ENCODE measurements at places on chromosomes 7 and 10.

DNA sequence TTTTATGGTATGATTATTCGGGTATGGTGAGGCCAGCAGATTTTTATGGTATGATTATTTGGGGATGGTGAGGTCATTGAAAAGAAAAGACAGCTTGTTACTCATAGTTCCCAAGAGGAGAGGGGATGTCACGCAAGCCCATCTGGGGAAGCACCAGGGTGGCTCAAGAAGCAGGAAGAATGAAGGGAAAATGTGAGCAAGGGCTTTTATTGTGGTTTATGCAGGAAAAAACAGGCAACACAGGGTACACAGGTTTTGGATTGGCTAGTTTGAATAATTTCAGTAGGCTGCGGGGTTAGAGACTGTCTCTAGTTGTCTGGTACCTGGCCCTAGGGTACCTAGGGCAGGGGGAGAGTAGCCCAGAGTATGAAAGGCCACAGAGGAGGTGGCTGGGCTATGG is 26.8 kb upstream of the DGKI start:
- DNase-seq, result no peak

DNA sequence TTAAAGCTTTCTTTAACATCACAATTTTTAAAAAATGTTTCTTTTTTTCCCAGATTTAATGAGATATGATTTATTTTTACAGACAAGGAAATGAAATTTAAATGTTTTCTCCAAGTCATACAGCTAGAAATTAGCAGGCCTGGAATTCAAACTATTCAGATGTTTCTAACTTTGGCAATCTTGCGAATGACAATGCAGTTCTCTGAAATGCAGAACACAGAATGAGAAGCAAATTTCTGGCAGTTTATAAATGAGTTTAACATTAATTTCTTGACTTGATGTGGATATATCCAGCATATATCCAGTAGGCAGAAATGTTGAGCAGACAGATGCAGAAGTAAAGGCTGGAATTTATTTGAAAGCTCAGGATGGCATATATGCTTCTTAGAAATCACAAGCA is 227.5 kb downstream of the THSD7A start:
- no peak for DNase-seq

GRCh38 chr10:70481831-70482530 is 3.4 kb downstream of the PALD1 start:
- no peak for DNase-seq

GRCh38 chr7:96708872-96709271 is 774 bp downstream of the SEM1 start:
- DNase-seq, result peak; percentile 25

DNA sequence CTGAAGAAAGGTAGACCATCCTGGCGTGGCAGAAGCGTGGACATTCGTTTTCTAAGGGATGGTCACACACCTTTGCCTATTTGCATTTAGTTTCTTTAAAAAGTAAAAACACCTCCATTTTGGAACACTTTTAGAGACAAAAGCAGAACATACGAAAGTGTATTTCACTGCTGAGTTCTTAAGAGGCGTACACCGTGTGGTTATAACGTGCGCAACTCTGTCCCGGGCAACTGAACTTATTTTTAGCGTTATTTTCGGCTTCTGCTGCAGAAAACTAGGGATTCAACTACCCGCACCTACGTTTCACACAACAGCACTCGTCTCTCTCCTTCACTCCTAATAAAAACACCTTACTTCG is 557 bp upstream of the LSM8 start:
- DNase-seq, result peak; percentile 38

DNA sequence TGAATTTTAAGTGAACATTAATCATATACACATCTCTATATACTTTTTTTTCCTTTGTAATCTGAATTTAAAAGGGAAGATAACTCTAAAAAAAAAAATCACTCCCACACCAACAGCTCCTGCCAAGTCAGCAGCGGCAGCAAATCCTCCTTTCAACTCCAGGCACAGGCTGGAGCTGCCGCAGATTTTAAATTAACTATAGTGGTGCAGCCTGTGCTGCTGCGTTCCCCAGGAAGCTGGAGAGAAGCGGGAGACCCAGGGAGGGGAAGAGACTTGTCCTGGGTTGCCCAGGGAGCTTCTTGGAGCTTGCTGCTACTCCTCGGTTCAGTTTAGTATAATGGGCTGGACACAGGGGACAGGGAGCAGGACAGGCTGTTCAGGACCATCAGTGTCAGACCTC is 32.6 kb upstream of the HSPB1 start:
- DNase-seq, result no peak

- no peak for DNase-seq
Observed at GRCh38 chr10:132722394-132723329, 63.3 kb downstream of the NKX6-2 start.

DNA sequence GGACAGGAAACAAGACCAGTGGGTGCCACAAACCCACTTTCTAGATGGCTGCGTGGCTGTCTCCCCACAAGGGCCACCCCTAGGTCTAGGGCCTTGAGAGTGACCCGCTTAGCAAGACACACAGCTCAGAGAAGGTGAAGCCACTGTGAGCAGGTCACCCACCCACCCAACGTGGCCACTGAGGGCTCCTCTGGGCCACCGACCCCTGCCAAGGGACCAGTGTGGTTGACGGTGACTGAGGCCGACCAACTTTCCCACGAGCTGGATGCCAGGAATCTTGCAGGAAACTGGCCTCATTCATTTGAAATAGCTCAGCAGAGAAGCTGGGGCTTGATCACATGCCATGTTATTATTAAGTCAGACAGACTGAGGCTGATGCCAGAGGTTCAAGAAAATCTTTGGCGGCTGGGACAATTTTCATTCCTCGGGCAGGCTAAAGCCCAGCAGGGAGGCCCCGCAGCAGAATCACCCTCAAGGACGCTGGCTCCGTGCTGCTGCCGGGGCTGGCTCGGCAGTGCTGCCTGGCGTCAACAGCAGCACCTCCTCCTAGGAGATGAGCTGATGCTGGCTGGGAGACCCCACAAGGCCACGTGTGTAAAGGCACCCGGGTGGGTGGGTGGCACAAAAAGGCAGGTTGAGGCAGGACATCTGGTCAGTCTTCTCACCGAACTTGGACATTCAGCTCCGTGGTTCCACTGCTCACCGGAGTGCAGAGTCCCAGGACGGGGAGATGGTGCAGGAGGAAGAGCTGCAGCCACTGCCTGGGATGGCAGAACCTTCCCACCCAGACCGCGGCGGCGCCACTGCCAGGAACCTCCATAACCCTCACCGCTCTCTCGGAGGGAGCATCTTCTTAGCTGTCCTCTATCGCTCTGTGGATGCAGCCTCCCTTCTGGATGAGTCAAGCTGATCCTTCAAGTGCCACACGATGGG is 57.8 kb downstream of the ZRANB1 start:
- no peak for DNase-seq

DNA sequence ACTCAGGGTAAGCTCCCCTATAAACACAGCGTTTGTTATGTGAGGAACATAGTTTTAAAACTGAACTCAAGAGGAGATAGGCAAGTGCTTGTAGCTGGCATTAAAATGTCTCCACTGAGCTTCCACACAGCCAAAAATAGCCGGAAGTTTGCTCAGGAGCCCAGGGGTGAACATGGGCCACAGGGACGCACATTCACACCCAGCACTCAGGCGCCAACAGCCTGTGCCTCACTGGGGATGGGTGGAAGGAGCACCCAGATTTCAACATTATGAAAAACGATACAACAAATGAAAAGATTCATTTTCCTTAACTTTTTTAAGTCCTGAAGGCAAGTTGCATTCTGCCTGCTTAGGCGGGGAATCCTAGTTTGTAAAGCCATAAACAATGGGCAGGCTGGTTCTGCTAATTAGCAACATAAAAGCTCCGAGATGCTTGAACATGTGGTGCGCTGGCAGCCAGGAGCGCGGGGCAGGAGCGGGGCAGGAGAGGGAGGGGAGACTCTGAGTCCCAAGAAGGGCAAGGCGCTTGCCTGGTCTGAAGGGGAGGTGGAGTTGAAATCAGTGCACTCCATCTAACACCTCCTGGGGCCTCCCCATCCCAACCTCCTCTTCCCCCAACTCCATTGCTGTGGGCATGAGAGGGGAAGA is 235.9 kb downstream of the COBL start:
- DNase-seq, result no peak

DNA sequence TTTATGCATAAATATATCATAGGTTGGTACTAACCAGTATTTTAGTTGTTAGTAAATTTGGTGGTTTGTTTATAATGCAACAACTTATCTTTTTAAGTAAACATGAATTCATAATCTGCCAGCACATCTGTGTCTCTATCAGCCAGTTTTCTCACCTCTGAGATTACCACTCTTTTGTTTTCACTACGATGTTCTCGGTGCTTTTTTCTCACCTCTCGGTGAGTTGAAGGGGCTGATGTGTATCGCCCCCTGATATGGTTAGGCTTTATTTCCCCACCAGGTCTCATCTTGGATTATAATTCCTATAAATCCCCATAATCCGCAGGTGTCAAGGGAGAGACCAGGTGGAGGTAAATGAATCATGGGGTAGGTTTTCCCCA is 114.1 kb downstream of the CAMK1D start:
- DNase-seq, result no peak

- DNase-seq, result no peak
Observed at GRCh38 chr7:44063547-44063893, 1.8 kb downstream of the PGAM2 start.

DNA sequence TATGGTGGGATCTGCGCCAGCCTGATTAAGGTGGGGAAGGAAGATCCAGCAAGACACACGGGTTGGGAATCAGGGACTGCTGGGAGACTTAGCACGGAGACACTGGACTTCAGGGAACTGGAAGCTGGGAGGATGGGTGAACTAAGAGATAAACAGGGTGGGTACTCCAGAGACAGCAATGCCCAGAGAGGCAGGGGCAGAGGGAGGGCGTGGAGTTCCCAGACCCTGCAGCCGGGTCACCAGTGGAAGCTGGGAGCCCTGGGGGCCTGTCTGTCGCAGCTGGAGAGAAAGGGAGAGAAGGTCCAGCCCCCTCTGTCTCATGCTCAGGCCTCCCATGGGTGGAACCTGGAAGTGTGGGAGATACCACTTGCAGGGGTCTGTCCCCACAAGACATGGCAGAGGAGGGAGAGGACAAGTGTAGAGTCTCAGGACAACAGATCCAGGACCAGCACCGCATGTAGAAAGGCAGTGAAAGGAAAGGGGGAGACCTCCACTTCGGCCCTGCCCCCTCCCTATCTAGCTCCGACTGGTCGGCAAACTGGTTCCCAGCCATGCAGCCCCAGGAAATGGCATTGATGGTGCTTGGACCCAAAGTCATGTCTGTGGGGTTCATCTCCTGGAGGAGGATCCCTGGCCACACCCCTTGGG is 44.4 kb downstream of the AOC1 start:
- DNase-seq, result no peak

- DNase-seq, result no peak
Observed at GRCh38 chr10:64316416-64316815, 795.2 kb downstream of the REEP3 start.

DNA sequence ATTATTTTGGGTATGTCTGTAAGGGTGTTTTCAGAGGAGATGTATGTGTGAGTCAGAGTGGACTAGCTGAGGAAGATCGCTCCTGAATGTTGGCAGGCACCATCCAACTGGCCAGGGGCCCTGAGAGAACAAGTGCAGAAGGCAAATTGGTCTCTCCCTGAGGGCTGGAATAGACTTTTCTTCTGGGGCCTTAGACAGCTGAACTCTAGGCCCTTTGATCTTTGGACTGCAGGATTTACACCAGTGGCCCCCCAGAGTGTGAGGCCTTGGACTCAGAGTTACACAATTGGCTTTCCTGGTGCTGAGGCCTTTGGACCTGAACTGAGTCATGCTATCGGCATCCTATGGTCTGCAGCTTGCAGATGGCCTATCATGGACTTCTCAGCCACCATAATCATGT is 217.2 kb downstream of the REEP3 start:
- DNase-seq, result no peak

DNA sequence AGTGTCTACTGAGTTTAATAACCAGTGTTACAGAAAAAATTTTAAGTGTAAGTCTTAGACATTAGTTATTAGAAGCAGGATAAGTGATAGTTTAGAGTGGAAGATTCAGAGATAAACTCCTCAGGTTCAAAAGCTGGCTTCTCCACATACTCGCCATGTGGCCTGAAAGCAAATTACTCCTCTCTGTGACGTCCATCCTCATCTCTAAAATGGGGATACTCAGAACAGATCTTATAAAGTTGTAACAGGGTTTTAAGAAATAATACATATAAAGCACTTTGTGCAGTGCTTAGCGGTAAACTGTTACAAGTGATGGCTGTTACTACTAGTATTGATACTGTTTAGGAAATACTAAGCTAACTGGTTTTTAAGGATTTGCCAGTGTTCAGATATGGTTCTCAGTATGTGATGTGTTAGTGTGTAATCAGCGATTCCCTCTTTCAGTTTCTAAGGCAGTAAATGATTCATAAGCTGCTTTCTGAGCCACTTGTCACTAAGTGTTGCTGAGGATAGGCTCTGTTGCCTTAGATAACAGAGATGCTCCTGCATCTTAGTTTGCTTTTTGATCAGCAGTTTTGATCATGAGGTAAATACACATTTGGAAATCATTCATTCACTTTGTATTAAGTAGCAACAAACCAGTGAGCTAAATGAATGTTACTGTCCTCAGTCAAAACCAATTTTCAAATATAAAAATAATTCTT is 58.7 kb downstream of the CYP51A1 start:
- no peak for DNase-seq

DNA sequence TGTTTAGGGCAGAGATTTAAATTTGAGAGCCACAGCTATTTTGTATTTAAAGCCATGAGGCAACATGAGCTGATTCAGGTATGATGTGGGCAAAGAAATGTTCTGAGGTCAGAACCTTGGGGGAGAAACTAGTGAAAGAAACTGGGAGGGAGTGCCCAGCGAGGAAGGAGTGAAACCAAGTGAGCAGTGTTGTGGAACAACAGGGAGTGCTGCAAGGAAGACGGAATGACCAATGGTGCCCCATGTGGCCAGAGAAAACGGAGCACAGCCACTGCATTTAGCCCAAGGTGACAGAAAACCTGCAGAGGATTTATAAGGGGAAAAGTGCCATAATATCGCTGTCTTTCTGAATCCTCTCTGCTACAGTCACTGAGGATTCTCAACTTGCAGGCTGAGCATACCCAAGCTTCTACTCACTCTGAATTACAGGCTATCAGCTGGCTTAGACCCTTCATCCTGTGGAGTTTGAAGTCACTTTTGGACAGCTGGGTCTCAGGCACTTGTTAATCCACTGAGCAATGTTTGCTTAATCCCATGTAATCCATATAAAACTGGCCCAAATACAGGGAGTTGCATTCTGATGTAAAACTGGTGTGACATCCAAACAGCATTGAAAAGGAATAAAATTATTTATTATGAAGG is 777.3 kb downstream of the CCSER2 start:
- DNase-seq, result no peak

GRCh38 chr7:33072471-33072870 is 9.9 kb upstream of the NT5C3A start:
- DNase-seq, result no peak

DNA sequence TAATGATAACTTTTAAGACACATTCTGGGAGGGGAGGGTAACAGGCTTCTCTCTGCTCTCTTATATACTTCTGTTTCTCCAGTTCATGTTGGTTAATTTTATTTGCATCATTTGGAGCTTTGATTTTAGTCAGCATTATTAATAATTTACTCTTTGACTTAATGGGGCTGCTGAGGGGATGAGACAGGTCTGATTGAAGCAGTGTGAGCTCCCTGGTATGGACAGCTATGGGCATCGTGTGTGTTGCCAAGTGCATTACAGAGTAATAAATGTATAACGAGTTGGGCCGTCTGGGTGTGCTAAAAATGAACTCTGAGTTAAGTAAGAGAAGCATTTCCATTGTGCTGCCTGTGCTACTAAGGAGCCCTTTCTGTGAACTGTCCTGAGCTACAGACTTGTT is 31.7 kb upstream of the IKZF1 start:
- DNase-seq, result no peak

Data from hematopoietic multipotent progenitor cell treated with erythropoietin and hydrocortisone succinate and interleukin-3 and kit ligand, for 4 days (in vitro differentiated cells).